ENCODE measurements at places on chromosomes 5 and 9.

DNA sequence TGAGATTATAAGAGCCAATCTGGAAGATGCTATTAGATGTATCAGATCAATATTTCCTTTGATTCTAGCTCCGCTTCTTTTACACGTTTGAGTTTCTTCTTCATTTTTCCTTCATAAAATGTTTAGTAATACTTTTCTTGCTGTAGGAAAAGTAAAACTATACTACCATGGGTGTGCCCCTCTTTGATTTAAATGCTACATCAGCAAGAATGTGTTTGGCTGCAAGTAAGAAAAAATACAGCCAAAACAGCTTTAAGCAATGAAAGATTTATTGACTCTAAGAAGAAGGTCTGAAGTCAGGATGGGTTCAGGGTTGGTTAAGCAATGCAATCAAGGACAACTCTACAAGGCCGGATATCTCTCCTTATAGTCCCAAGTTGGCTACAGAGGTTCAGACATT is 126.4 kb downstream of the KCTD16 start:
- no peak for DNase-seq

DNA sequence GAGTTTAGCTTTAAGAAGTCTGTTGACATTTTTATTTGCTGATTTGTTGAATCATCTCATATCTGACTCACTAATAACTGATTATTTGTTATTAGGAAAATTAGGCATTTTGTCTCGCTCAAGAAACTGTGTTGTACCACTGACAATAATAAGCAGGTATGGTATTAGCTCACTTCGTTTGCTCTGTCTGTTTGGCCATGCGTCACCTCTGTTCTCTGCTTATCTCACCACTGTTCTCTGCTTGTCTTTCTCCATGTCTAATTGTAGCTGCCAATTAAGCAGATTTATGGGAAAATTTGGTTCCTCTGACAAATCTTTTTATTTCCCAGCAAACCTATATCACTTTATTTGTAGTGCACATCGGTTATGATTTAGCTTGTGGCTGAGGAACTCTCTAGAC is 138.9 kb downstream of the WDR41 start:
- no peak for DNase-seq

- no peak for DNase-seq
These were observed 262.8 kb downstream of the PAPPA start for GRCh38 chr9:116416421-116416820.

- DNase-seq: no peak
These were observed 6.2 kb downstream of the SEMA4D start for GRCh38 chr9:89491694-89492093.

- DNase-seq: no peak
These were observed 77.4 kb downstream of the MTREX start for GRCh38 chr5:55385227-55385626.

DNA sequence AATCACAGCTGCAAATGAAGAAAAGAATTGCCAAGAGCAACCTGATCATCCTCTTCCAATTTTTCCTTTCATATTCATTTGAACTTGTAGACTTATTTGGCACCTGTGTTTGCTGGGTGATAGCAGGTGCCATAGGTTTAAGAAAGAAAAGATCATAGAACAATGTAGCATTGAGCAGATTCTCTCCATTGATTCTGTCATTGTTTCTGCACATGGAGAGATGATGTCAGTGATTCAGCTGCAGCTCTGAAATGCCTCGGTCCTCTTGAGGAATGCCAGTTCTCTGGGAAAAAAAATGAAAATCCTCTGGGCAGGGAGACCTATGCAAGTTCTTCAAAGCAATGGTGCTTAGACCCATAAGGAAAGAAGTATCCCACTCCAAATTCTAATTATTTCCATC is 418.1 kb upstream of the KLF4 start:
- no peak for DNase-seq

DNA sequence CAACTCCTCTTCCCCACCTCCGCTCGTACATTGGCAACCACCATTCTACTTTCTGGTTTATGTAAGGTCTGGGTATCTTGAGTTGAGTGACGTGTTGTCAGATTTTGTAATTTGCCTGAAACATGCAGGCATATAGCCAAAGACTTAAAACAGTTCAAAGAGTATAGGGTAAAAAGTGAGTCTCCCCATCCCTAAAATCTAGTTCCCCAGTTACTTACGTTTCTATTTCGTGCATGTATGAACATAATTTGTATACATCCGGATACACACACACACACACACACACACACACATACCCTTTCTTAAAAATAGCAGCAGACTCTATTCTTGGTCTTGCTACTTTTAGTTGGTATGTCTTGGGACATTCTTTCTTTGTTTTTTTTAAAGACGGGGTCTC is 915 bp downstream of the HSDL2 start:
- DNase-seq: no peak

DNA sequence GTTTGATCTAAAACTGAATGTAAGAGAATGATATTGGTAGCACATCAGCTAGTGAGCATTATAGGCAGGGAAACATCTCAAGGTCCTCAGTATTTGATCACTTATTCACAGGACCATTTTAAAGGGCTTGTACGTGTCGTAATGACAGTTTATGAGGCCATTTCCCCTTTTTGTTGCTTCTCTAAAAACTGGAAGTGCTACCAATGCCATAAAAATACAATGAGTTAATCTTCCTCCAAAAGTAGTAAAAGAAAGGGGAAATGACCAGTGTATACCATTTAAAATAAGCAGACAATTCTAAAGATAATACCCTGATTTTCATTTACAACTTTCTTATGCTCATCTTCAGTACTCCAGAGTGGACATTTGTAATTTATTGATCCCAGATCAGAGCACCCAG is 285.8 kb upstream of the PCSK5 start:
- DNase-seq: no peak

DNA sequence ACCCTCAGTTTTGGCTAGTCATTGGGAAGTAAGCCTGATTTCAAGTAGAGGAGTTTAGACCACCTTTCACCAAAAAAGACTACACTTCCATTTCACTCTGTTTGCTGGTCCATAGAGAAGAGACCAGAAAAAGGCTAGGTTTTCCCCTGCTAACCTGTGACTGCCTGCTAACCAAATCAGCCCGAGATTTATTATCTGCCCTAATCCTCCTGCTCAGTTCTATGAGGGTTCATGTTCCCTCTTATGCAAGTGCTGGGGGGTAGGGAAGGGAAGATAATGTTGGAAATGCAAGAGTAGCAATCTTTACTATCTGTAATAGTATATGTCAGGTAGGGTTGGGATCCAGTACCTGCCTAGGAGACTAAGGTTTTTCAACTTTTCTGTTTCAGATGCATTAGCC is 51.6 kb upstream of the CCNG1 start:
- DNase-seq: no peak

- DNase-seq: no peak
These were observed 230.6 kb downstream of the GNA14 start for GRCh38 chr9:77417566-77417965.

DNA sequence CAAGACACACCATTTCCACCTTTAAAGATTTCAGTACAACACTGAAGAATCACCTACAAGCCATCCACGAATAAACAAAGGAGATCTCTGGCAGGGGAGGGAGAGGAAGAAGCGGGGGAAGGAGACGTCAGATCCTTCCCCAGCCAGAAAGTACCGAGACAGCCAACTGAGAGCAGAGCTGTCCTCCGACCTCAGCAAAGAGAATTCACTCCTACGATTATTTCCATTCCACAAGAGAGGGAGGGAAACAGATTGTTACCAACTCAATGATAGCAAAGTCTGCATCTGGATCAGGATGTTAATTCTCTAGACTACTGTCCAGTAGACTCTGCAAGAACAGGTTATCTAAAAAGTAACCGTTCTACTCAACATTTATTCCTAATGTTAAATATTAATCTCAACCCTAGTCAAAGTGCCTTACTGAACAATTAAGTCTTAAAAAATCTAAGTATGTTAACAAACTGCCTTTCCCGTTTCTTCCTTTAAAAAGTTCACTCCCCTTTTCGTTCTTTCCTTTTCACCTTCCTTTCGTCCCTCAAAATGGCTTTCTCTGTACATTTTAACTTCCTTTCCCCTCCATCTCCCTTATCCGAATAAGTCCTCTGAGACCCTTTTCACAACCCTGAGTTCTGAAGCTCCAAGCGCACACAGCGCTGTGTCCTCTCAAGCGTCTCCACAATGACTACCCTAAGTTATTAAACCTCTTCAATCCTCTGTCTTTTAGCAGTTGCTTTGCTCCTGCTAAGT is 1.4 kb downstream of the CHD1 start:
- DNase-seq: peak; percentile 52

GRCh38 chr5:13708432-13708831 is 236.1 kb downstream of the DNAH5 start:
- no peak for DNase-seq

DNA sequence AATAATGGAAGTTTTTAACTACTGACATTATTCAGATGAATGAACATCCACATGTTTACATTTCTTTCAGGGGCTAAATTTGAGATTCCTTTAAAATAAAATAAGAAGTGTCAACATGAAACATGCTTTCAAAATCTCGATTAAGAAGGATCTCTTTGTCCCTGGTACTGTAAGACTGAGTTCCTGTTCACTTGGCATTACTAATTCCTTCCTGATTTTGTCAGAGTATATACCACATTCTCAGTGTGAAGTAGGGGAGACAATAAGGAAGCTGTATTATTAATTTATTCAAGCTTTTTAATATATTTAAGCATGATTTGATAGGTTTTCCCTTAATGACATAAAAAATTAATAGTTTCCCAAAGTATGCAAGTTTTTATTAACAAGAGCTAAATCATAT is 81.5 kb upstream of the GRHPR start:
- no peak for DNase-seq

DNA sequence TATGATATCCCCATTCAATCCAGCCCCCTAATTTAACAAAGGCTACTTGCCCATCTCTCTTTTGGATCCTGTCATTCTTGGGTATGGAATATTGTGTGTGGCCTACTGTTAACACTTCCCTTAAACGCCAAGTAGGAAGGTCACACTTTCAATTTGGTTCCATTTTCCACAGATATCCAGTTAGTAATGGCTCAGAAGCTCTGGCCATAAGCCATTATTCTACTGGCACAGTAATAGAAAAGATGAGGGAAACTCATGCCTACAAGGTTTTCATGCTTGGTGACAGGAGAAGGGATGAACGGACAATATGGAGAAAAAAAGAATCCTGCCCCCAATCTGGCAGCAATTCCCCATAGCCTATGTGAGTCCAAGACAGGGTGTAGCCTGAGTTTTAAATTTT is 227.6 kb downstream of the CRB2 start:
- DNase-seq: no peak

DNA sequence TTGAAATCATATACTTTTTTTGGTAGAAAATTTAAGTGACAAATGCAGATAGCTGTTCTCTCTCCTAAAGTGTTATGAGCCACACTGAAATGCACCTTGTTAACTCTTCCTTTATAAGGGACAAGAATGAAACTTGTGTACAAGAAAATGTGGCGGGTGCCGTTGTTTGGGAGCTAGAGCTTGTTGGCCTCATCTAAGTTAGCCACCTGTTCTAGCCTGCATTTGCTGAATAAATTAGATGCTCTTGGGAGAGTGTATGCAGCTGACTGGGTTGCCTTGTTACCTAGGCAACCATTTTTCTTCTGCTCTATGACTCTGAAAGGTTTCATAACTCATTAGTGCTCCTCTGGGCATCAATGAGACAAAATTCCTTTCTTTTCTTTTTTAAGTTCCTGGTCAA is 174.3 kb downstream of the TAF11L14 start:
- DNase-seq: no peak

DNA sequence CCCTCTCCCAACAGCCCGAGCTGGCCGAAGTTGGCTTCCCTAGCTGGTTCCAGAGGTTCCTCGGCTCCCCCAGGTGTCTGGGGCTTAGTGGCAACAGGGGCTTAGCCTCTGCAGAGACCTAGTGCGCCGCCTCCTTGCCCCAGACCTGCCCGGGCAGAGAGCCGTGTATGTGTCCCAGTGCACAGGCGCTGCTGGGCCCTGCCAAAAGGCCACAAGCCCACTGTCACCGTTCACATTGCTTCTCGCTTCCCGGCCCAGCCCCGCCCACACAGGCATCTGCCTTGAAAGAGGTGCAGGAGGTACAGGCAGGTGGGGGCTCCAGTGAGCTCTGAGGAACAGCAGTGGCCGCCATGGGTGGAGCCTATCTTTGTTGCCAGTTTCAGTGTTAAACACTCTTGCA is 2.5 kb upstream of the CACFD1 start:
- no peak for DNase-seq

DNA sequence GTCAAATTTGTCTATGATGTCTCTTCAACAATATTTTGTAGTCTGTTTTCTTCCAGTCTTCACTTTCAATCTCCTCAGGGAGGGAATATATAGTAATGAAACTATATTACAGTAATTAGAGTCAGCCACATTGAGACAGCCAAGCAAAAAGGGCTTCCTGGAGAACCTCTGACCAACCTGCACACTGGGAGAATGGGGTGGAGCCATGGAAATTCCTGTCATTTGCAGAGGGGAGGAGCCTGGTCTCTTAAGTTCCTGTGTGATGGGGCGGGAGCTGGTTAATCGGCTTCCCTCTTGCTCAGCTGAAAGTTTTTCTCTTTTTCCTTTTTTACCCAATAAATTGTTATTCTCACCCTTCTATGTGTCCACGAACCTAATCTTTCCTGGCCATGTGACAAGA is 1220.0 kb downstream of the PTPRD start:
- no peak for DNase-seq

DNA sequence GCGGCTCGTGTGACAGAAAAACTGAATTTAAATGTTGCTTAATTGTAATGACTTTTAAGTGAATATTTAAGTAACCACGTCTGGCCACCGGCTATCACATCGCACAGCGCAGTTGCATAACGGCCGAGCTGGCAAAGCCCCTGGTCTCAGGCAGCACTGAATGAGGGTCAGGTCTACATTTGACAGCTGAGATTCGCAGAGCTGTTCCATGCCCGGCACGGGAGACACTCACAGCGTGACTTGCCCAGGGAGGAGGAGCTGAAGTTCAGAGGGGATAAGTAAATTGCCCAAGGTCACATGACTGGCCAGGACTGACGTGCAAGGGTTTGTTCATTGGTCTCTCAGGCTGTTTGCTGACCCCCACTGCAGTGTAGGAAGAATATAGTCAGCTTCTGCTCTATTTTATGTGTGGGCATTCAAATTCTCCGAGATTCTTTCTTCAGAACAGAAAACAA is 17.4 kb upstream of the COL5A1 start:
- no peak for DNase-seq

- no peak for DNase-seq
These were observed 57.8 kb downstream of the RORB start for GRCh38 chr9:74554751-74555419.

DNA sequence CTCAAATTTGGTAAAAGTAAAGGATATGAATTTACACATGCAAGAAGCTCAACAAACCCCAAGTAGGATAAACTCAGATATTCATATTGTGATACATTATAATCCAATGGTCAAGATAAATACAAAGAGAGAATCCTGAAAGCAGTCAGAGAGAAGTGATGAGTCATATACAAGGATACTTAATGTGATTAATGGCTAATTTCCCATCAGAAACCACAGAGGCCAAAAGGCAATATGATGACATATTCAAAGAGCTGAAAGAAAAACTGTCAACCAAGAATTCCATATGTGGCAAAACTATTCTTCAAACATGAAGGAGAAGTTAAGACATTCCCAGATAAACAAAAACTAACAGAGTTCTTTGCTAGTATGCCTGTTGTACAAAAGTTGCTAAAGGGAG is 19.5 kb upstream of the IRF1 start:
- no peak for DNase-seq
